Kidney tubule cell (primary cell): ENCODE measurements at places on chromosomes 13 and 19.
A peak's percentile ranks its signal among the peaks of the same experiment; 100 is the strongest.

DNA sequence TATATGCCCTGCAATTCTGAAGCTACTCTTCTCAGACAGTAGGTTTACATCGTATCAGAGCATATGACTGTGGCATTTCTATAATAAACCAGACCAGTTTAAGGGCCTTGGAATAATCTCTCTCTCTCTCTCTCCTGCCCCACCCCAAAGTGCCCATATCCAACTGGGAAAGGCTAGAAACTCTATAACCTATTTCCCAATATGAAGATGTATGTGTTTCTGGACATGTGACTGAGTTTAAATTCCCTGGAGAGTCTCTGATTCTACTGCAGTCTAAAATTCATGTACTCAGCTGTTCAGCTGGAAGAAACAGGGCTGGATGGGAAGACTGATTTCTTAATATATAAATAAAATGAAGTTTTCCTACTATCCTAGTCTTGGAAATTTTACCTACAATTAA, 91.9 kb upstream of the MBNL2 start:
- DNase-seq: no peak

GRCh38 chr19:38693380-38694223, 46.2 kb downstream of the ACTN4 start:
- DNase-seq: peak; percentile 99

DNA sequence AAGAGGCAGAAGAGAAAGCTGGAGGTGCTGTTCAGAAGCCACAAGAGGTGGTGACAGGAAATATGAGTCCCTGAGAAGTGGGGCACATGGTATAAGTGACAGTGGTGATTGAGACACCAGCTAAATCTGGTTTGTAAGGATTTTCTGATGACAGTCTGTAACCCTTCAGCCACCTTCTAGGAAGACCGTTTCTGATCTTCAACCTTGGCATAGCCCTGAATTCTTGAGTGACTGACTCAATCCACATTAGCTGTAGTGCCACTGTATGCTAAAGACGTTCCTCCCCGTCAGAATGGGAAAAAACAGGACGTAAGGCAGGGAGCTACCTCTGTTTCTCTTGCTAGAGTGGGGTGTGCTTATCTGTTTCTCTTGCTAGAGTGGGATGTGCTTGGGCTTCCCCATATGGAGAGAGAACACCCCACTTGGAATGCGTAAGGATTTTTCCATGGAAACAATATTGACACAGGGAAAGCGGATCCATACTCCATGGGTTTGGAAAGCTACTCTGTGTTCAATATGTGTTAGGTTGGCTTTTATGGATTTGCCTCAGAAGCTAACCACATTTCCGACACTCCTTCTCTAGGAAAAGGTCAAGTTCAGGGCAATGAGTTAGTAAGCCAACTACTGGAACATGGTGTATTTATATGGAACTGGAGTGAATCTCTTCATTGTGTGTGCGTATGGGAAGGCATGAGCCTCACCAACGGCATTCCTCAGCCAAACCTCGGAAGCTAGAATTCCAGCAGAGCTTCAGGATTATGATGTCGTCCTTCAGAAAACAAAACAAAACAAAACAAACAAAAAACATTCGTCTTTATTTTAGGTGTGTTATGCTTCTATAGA, 948.8 kb upstream of the SLC10A2 start:
- DNase-seq: peak; percentile 68

GRCh38 chr13:59893266-59893665, 270.5 kb downstream of the DIAPH3 start:
- DNase-seq: peak; percentile 57

DNA sequence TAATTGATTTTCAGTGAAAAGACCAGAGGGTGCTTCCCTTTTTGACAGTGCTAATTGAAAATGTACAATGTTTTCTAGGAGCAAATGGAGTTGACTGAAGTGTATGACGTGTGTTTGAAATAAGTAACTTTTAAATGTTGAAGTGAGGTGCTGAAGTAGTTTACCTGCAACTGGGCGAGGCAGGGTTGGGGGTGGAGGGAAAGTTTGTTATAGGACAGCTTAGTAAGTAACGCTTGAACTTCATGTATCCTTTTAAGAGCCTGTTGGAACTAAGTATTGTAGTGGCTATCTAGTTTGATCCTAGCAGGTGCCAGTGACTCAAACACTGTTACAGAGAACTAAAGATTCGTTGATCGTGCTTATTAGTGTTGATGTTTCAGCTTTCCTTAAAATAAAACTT, 5.9 kb downstream of the SLAIN1 start:
- DNase-seq: no peak

DNA sequence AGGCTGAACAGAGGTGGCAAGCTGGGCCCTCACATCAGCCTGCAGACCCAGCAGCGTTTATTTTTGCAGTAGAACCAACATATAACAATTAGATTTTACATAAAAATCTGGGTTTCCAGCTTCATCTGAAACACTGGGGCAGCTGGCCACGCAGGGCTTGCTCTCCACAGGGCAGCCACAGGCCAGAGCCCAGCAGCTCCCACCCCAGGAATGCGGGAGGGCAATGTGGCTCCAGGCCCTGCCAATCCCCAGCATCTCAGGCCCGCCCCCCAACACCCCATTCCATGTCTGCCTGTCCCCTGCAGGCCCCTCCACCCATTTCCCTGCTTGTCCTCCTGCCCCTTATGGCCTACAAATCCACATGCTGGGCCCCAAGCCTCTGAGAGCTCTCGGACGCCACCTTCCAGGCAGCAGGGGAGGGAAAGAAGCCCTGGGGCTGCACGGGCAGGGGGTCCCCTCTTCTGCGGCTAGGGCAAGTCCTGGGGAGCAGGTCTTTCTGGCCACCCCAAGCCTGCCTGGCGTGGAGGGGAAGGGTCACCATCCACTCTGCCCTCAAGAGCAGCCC, 15.0 kb upstream of the VSTM2B start:
- no peak for DNase-seq

DNA sequence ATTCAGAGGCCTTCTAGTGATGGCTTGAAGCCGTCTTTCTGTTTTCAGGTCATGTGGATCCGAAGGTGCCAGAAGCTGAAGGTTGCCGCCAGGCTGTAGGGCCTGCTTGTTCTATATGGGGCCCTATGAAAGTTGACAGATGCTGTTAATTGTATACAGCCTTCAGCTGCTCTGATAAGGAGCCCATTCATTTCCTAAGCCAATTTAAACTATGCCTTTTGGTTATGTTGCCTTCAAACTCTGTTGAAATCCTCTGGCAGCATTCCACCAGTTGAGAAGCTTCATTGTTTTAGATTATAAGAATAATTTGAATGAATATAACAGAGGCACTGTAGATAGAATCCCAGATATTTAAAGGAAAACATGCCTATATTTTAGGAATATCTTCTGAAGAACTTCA, 34.4 kb downstream of the RAP2A start:
- DNase-seq: no peak

GRCh38 chr19:19626516-19627472, 1.2 kb downstream of the LPAR2 start:
- DNase-seq: no peak

DNA sequence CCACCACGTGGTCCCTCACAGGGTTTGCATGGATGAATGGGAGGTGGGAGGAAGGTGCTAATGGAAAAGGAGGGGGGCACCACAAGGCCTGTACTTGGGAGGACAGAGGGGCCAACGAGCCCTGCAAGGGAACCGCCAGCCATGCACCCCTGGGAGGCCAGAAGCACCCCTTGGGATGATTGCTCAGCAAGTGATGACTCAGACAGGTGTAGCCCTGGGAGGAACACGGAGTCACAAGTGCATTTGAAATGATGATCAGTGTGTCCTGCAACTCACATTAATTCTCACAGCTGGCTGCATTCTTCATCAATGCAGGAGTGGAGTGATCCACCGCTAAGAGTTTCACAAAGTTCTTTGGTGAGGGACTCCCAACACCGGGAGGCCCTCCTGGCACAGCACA, 82.8 kb upstream of the ZNF254 start:
- peak; percentile 25 for DNase-seq

GRCh38 chr13:110405597-110406450, 98.7 kb downstream of the COL4A2 start:
- no peak for DNase-seq

DNA sequence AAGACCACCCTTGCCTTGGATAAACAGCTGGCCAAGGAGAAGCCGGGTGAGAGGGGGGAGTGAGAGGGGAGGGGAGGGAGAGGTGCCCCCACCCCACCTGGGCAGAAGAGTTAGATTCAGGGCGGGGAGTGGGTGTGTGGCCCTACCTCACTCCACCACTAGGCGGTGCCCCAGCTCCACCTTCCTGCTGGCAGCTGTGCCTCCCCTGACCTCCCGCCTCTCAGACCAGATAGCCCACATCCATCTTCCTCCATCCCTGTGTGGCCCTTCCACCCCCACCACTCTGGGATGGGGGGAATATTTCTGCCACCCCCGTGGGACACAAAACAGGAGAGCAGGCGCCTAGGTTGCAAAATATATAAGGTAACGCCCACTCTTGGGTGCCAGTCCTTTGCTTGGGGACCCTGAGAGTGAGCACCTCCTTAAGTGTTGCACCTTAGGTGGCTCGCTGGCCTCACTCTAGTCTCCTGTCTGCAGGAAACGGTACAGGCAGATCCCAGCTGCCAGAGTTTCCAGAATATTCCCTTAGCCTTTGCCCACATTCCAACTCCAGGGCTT, 13.8 kb upstream of the EHD2 start:
- peak; percentile 49 for DNase-seq

DNA sequence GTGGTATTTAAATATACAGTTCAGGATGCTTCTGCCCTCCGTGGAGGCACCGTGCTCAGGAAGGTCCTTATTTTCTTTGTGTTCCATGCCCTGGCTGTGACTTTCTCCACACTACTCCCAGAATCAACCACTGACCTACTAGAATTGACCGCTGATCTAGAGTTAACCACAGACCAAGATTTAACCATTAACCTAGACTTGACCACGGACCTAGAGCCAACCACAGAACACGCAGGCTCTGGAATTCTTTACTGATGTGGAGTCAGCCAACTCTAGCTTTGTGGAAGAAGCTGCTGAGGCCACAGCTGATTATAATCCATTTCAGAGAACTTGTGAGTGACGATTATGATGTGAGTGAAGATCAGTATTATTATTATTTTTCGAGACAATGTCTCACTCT, 18.0 kb downstream of the GTF2F2 start:
- DNase-seq: peak; percentile 90

GRCh38 chr19:17405250-17406045, at the start of gene BST2:
Gene BST2 (minus strand): TSS chr19:17405630. CDS start chr19:17405575, 55 bp downstream.
- peak; percentile 75 for DNase-seq

- no peak for DNase-seq
Measured at GRCh38 chr13:29805994-29806979, 44.1 kb downstream of the UBL3 start.

DNA sequence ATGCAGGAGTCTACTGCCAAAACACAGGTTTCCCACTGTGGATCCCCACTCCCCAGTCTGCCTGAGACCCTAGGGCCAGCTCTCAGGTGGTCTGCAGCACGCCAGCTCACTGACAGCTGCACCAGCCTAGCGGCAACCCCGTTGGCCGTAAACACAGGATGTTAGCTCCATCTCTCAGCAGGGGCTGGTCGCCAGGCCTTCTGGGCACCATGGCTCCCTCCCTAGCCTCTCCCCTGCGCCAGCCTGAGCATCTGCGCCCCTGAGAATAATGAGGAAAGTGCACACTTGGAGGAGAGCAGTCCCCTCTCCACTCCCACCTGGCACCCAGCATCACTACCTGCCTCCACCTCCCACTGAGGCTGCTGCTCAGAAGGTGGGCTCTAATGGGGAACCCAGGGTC, 20.8 kb upstream of the EPHX3 start:
- no peak for DNase-seq

DNA sequence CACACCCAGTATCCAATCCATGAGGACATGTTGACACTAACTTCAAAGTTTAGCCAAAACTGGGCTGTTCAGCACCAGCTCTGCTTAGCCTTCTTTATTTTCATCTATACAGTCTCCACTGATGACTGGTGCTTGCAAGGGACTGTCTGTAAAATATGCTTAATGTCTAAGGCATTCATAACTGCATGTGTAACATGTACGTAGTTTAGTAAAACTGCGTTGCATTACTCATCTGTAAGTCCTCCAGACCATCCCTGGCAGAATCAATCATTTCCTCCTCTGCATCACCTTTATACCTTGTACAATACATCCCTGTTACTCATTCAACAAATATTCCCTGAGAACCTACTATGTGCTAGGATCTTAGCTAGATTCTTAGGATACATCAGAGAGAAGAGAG, 362.1 kb downstream of the MTUS2 start:
- no peak for DNase-seq

DNA sequence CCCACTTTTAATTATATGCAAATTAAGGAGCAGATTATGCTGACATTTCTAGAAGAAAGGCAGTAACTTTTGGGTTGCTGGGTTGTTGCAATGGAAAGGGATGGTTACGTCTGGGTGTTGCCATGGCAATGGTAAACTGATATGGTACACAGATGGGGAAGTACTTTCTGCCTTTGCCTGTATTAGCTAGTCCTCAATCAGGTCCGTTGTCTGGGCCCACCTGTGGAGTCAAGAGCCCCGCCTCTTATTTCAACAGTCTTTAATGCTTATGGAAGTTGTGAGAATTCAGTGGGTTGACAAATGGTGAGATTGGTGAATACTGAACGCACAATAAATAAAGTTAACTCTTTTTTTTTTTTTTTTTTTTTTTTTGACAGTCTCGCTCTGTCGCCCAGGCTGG, 30.6 kb upstream of the DPP9 start:
- DNase-seq: no peak

DNA sequence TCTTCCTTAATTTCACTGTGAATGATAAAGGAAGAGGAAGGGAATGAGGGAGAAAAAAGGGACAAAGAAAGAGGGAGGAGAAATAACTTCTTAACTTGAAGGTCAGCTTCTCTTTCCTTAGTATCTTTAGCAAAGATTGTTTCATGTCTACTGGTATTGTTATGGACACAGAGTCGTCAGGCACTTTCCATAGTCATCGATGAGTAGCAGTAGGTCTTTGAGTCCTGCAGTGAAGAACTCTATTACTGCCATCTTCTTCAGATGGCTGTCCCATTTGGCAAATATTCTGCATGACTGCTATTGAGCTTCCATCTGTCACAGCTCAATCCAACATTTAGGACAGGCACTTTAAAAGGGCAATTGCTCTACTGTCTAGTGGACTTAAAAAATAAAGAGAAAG, 2463.1 kb downstream of the PCDH9 start:
- DNase-seq: no peak

DNA sequence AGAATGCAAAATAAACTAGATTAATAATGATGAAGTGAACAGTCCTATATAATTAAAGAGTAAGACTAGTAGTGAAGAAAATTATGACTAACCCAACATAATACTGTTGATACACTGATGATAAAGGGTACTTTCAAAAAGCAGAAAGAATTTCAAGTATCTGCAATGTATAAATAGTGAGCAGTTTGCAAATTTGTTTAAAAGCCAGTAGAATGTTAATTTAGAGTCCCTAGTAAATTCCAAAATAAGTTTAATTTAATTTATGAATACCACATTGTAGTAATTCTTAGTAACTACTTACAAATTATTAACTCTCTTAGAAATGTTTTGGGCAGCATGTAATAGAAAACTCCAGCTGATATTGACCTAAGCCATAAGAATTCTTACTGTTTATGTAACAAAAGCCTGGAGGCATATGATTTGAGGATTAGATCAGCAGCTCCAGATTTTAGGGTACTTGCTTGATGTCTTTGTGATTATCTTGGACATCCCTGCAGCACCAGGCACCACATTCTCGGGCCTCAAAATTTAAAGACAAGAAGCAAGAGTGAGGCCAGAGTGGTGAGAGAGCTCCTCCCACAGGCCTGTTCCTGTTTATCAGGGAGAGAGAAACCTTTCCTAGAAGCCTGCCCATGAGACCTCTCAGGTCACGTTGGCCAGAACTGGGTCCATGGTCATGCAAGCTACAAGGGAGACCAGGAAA, 67.6 kb upstream of the TDRD3 start:
- peak; percentile 63 for DNase-seq
